ENCODE measurements at places on chromosomes 16 and 17. TPM values are rescaled to one million over a fixed set of nuclear protein-coding genes. Genes with fewer than 3 reads are reported as not detected.

- peak; percentile 41 for DNase-seq
- H3K36me3 ChIP-seq, result no peaks in the 10 kb centered on the region
- H3K27ac ChIP-seq, result peak overlapping the region; percentile 75
- H3K4me1 ChIP-seq, result peaks cover 31% of the 10 kb centered on the region
- H3K27me3 ChIP-seq, result no peaks in the 10 kb centered on the region
- peak overlapping the region; percentile 78 for H3K4me3 ChIP-seq
These were observed 387 bp downstream of the MSI2 start for GRCh38 chr17:57256708-57257112.

- no peaks in the 10 kb centered on the region for H3K27me3 ChIP-seq
- no peaks in the 10 kb centered on the region for H3K4me1 ChIP-seq
- DNase-seq, result no peak
- no peak overlapping the region for H3K4me3 ChIP-seq
These were observed 240.7 kb downstream of the MAP2K6 start for GRCh38 chr17:69654981-69655855.

TK2 gene
- total RNA-seq, result 5.6 TPM

RAB26 gene
- total RNA-seq, result 0.20 TPM

CDK3 gene
- total RNA-seq, result 5.5 TPM
